ENCODE measurements at places on chromosomes 6 and 20.

GRCh38 chr6:37289931-37290330 is 32.0 kb upstream of the TMEM217 start:
- no peak for DNase-seq

DNA sequence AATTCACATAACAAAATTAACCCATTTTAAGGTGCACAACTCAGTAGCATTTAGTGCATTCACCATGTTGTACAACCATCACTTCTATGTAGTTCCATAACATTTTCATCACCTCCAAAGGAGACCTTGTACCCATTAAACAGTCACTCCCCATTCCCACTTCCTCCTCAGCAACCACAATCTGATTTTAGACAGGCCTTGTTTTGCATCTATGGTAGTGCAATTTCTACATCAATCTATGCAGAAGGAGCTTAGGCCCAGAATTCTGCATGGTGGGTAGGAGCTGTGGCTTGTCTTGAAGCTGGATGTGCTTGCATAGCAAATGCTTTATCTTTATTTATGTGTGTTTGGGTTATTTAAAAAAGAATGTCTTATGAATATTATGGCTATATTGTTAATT is 13.5 kb upstream of the HLA-DQA1 start:
- no peak for DNase-seq

GRCh38 chr6:70957284-70957617 is 391 bp upstream of the B3GAT2 start:
- no peak for DNase-seq

DNA sequence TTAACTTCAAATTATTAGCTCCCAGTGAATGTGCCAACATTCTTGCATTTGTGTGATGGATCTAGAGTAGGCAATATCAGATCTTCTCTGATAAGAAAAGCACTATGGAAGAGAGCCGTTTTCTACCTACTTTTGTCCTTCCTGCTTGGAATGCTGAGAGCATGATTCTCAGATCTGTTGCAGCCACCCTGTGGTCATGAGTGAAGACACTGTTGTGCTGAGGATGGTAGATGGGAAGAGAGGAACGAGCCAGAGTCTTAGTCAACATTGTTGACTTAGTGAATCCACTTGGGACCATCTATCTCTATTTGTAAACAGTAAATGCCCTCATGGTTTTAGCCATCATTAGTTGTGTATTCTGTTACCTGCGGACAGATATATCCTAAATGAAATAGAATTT is 202.6 kb downstream of the CD109 start:
- no peak for DNase-seq

Data from nephron progenitor cell (in vitro differentiated cells).